Hepatocyte (in vitro differentiated cells): ENCODE measurements at places on chromosomes 2 and 18. TPM values are rescaled to one million over a fixed set of nuclear protein-coding genes. Genes with fewer than 3 reads are reported as not detected.

- no peak for DNase-seq
Measured at GRCh38 chr2:234444242-234444730, 52.6 kb downstream of the ARL4C start.

DNA sequence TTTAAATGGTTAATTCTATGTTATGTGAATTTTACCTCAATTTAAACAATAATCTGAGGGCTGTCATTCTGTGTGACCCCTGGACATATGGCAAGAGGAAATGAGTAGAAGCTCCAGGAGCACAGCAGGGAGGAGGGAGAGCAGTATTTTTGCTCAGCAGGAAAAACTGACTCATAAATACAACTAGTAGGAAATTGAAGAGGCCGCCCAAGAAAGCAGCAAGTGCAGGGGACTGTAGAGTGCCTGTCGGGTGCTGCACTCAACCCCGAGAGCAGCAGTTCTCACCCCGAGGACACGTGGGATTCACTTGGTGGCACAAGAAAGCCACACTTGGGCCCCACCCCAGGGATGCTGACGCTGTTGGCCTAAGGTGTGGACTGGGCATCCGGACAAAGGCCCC is 60.8 kb downstream of the NPAS2 start:
- DNase-seq = no peak

DNA sequence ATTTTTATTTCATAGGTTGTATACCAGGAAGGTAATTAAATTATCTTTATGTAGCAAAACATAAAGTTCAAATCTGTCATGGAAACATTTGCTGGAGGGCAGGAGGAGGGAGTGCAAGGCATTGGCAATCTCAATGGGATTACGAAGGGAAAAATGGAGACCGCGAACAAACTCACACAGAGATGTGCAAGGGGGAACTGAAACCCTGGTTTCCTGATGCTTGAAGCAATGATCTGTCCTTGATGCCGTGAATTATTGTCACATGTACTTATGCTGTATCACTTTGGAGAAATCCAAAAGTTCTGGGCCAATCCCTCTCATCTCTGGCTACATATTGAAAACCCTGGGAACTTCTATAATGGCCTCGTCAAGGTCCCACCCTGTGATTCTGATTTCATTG is 65.0 kb upstream of the MFF start:
- no peak for DNase-seq

- DNase-seq = no peak
Measured at GRCh38 chr2:105584435-105585010, 160.2 kb upstream of the NCK2 start.

GRCh38 chr2:49219741-49220140 is 65.4 kb upstream of the FSHR start:
- no peak for DNase-seq

DNA sequence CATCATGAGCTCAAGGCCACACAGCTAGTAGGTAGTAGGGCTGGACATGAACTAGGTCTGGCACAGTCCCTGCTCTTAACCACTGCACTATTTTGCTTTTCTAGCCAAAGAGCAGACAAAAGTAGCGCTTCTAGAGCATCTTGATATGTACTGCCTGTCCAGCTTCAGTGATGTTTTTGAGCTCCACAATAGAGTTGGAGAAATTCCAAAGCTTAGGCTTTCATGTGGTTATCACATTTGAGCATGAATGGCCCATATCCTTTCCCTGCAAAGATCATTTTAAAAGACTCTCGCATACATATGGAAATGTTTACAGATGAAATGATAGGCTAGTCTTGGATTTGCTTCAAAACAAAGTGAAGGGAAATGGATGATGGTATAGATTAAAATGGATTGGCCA is 128.7 kb downstream of the MAP3K20 start:
- no peak for DNase-seq

GRCh38 chr18:26059357-26059756 is 31.1 kb downstream of the SS18 start:
- no peak for DNase-seq

DNA sequence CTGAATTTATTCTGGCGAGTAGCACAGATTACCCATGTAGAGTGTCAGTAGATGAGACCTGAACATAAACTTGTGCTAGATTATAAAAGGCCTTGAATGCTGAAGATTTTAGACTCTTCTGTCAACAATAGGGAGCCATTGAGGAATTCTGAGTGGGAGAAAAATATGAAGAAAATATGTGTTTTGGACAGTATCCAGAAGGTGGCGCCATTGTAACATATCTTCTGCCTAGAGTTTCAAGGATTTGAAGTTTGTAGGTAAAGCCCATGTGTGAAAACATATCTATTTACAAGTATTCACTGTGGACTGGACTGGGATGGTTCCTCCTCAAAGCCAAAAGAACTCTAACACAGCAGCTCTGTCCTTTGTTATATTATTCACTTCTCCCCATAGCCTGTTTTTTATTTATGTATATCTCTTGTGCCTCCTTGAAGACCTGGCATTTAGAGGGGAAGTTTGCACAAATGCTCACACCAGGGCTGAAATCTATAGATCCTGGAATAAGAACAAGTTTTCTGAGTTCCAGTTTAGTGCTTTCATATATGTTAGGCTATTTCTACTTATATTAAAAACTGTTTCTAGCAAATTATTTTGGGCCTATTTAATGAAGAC is 124.9 kb downstream of the RDH14 start:
- DNase-seq = peak; percentile 79

- DNase-seq = no peak
Measured at GRCh38 chr2:228446734-228447133, 265.2 kb upstream of the SPHKAP start.

GRCh38 chr18:31049189-31049588 is 6.6 kb upstream of the DSC3 start:
- DNase-seq = peak; percentile 50

DNA sequence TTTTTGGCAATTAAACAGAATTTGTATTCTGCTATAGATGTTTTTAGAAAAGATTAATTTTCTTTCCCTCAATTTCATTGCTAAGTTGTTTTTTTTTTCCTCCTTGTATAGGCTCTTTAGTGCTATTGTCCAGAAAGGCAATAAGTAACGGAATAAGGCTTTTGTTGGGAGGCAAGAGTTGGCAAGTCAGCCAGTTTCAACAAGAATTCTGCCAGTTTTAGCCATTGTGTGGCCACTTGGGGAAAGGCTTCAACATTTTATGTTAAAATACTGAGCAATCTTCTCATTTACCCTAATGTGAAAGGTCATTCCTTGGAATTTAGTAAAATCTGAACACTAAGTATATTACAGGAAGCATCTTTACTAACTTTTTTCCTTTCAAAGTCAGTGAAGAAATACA is 9.6 kb downstream of the CALCRL start:
- no peak for DNase-seq

DNA sequence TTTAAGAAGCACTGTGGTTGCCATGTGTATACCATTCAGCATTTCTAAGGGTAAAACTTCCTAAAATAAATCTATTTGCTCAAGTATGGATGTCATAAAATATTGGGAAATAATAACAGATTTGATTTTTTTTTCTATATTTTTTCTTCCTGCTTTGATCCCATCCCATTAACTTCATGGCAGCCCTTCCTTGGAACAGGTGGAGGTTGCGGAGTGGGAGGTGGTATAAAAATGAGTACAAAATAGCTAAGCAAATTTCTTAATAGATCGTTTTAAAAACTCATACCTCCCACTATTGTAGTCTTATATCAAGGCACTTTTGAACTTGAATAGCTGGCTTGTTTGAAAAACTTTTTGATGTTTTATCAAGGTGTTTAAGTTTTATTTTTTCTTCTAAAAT is 152.1 kb upstream of the KYNU start:
- no peak for DNase-seq

- no peak for DNase-seq
Measured at GRCh38 chr2:111251711-111252110, 131.0 kb downstream of the BCL2L11 start.

DNA sequence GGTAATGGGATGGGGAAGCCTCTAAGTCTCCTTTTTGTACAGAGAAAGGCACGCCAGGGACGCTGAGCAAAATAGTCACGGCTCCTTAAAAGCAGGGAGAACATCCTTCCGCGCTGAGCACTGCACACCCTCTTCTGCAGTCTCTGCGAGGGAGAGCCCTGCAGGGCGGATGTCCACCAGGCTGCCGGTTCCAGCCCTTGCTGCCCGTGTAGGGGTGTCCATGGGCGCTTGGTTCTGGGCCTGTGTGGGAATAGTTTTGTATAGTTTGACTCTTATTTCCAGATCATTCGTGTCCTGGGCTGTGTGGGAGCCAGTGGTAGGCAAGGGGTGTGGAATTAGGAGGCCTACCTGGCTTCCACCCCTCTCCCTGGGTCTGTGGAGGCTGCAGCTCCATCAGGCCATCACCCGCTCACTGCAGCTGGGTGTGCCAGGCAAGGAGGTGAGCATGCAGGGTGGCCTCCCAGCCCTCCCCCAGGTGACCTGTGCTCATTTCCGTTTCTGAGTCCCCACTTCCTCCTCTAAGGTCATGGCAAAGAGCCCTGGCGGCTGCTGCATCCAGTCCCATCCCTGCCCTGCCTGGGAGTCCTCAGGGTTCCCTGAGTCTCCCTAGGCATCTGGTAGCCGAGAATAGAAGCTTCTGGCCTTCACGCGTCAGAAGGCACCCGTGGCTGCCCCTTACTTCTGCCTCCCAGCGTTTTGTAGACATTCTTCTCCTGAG is 202.6 kb downstream of the LDLRAD4 start:
- no peak for DNase-seq

GRCh38 chr2:29688429-29688828 is 233.0 kb downstream of the ALK start:
- DNase-seq = no peak

DNA sequence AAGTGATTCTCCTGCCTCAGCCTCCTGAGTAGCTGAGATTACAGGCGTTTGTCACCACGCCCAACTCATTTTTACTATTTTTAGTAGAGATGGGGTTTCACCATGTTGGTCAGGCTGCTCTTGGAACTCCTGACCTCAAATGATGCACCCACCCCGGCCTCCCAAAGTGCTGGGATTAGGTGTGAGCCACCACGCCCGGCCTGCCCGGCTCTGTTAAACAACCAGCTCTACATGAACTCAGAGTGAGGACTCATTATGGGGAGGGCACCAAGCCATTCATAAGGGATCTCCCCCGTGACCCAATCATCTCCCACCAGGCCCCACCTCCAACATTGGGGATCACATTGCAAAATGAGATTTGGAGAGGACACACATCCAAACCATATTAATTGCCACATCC is 8.8 kb downstream of the ATIC start:
- DNase-seq = no peak

GRCh38 chr2:163312713-163313112 is 423.1 kb downstream of the FIGN start:
- DNase-seq = no peak

DNA sequence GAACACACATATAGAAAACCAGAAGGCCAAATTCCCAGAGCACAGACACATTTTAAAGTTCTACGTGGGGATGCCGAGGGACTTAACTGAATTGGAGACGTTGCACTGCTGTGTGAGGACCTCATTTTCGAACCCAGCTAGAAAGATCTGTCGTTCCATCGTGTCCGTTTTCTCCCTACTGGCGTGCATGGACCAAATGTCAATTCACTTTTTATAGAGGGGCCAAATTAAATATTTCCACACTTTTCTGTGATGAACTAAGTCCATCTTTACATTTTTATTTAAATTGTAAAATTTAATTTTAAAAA is 692 bp upstream of the TSHZ1 start:
- peak; percentile 26 for DNase-seq

DNA sequence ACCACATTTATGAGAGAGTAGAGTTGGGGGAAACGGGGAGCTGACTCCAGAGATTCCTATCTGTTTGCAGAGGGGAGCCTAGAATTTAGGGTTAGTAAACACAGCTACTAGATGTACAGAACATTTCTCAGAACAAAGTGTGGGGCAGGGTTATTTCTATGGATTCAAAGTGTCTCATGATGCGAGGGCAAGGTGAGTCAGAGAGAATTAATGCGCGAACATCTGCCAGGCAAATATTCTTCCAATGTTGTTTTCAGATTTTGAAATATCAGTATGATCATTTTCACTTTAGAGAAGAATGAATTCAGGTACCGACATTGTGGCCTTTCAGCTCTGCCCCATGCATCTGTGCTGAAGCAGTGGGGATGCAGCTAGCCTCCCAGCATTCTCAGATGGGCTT is 2.0 kb upstream of the DSEL start:
- no peak for DNase-seq

GRCh38 chr2:232890536-232890895 is 20.5 kb downstream of the SNORC start:
- no peak for DNase-seq

DNA sequence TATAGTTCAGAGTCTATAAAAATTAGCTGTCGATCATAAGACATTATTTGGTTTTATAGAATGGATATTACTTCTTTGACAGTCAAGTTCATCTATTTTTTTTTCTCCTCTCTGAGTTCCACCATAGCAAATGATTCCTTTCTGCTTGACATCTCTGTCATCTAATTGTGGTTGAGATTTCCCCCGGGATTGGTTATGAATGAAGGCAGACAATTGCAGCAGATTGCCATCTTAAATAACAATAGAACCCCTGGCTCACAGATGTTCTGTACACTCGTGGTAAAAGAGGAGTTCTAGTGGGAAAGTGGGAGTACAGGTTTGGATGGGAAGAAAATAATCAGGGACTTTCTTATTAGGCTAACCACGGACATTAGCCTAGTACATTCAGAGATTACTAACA is 292.1 kb upstream of the NRXN1 start:
- no peak for DNase-seq

DNA sequence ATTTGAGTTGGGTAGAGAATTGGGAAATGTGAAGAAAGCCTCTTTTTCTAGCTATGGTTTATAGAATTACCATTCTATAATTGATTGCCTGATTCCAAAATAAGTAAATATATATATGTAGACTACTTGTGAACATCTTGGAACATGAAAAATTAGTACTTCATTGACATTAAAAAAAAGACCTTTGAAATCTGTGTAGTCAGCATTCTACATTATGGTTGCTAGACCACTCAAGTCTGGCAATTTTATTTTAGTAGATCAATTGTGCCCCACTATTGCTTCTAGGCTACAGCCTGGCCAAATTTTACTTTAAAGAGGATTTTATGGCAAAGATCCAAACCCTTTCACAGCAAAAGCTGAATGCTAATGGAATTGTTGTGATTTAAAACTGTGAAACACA is 279.8 kb downstream of the IKZF2 start:
- no peak for DNase-seq

The RETREG2 gene
- total RNA-seq = 89.1 and 93.3 TPM in 2 replicates

The IL1F10 gene
- not detected in 2 replicates for total RNA-seq

The AQP4 gene
- 12.8 and 14.9 TPM in 2 replicates for total RNA-seq

The EPAS1 gene
- 98.3 and 112 TPM in 2 replicates for total RNA-seq

The CHRND gene
- not detected in 2 replicates for total RNA-seq

The RBM43 gene
- total RNA-seq = 3.8 and 4.6 TPM in 2 replicates

The B3GNT7 gene
- 4.0 and 6.2 TPM in 2 replicates for total RNA-seq

The CRYGD gene
- total RNA-seq = not detected in 2 replicates

The MC5R gene
- total RNA-seq = not detected in 2 replicates

The RIT2 gene
- total RNA-seq = not detected in 2 replicates

The MYCN gene
- total RNA-seq = 14.6 and 16.7 TPM in 2 replicates

The CCNT2 gene
- 27.7 and 41.7 TPM in 2 replicates for total RNA-seq

The EPC2 gene
- total RNA-seq = 37.3 and 37.8 TPM in 2 replicates

The ASXL3 gene
- 6.9 and 8.7 TPM in 2 replicates for total RNA-seq

The GPAT2 gene
- not detected in 2 replicates for total RNA-seq

The MYL12A gene
- total RNA-seq = 456 and 458 TPM in 2 replicates

The KATNAL2 gene
- total RNA-seq = 2.4 and 4.4 TPM in 2 replicates

The ZNF24 gene
- 44.3 and 44.9 TPM in 2 replicates for total RNA-seq

The ABCG5 gene
- 3.8 and 5.4 TPM in 2 replicates for total RNA-seq

The CCDC85A gene
- total RNA-seq = 2.5 and 3.0 TPM in 2 replicates

The C2orf15 gene
- 5.9 and 10.0 TPM in 2 replicates for total RNA-seq
